ENCODE measurements at places on chromosomes 12 and 14.

DNA sequence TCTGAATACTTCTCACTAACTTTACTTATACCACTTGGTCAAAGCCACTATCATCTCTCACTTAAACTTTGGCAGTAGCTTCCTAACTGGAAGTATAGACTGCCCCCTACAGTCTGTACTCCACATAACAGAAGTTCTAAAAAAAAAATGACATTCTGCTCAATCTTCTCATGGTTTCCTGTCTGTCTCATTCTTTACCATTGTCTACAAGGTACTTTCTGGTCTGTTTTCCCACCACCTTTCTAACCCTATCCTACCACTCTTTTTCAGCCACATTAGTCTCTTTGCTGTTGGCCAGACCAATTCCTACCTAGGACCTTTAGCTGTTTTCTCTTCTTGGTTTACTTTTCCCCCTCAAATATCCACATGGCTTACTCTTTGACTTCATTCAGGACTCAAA, 14.7 kb downstream of the CPSF6 start:
- DNase-seq: no peak

GRCh38 chr12:54004841-54005530, 3.8 kb upstream of the HOXC8 start:
- DNase-seq: no peak

- DNase-seq: no peak
Measured at GRCh38 chr12:93191423-93191822, 186.3 kb upstream of the NUDT4 start.

DNA sequence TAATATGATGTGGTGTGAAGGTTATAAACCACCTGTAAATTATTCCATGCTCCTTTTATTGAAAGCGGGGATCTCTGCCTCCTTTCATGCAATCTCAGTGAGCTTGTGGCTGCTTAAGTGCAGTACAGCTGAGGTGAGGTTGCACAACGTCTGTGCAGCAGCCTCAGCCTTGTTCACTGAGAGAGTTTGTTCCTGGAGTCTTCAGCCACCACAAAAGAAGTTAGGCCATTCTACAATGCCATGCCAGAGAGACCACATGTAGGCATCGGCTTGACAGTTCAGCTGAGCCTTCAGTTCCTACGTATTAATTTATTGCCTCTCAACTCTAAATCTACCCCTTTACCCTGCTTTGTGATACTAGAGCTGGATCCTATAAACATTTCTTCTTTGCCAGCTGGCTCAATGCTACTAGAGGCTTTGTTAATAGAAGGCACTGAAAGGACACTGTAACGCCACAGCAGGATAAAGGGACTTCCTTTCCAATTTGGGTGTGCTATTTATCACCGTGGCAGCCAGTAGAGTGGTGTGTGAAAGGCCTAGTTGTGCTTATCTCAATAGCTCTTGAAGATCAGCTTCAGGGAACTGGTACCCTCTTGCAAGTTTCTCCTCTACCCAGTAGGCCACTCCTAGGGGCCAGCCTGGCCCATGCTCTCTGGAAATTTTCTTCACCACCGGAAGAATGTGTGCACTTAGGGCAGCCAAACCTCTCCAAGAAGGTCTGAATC, 337.7 kb downstream of the IPO8 start:
- DNase-seq: no peak

DNA sequence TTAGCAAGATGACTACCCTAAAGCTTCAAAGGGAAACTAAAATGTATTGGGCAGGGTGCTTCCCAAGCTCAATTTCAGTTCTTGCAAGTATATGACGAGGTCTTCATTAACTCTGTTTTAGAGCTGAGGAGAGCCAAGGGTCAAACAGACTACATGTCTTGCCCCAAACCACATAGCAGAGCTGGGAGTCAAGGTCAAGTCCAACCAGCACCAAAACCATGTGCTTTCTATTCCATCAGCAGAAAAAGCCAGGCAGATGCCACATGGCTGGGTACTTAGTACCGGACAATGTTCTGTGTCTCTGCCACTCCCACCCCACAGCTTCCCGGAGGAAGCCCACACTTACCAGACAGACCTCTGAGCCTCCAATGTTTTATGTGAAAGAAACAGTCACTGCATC, 17.6 kb downstream of the NID2 start:
- no peak for DNase-seq

- DNase-seq: no peak
Measured at GRCh38 chr14:59303216-59303615, 114.7 kb downstream of the DAAM1 start.

GRCh38 chr12:991350-992333, 619 bp downstream of the ERC1 start:
- DNase-seq: peak; percentile 44

DNA sequence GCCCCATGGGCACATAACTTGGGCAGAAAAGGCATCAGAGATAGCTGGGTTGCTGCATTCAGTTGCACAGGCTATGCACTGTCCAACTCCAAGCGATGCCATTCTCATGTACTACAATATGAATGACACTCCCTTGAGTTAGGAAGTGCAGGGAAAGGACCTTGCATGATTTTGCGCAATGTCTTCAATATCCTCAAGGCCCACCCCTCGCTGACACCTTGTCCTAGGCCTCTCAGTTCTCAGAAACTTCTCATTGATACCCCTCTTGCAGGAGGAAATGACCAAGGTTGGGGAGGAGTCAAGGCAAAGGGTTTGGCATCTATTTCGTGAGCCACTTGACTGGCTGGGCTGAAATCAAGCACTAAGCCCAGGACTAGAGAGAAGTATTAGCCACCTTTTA, 70.4 kb downstream of the ARL6IP4 start:
- DNase-seq: no peak

DNA sequence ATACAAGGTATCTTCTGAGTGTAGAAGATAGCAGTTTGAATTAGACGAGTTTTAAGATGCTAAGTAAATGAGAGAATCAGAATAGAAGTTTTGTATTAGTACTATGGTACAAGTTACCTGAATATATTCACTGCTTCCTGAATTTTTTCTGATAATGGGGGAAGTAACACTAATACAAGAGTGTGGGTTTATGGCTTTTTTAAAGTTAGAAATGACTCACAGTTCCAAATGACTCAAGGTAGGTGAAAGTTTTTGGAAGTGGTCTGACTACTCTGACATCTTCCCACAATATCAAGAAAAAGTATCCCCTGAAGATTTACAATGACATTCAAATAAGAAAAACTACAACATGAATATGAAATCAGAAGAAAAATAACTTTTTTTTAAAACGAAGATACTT, 123.7 kb upstream of the GARIN6 start:
- DNase-seq: no peak

- DNase-seq: no peak
Measured at GRCh38 chr14:72638021-72638420, 255.9 kb downstream of the DPF3 start.

DNA sequence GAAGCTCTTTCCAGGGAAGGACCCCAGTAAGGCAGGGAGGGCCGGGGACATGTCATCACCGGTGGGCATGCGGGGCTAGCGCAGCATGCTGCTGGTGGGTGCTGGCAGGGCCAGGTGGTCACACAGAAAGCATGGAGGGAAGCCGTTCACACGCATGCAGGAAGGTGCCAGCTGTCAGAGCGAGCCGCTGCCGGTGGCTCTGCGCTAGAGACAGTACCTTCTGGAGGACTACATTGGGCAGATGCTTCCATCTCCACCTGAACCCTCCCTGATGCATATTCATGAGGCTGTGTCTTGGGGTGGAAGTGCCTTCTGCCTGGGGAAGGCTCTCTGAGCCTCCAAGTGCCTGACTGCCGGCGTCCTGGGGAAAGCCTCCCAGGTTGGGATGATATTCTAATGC, 203.8 kb downstream of the CALM1 start:
- DNase-seq: no peak

Data from GM18507 (cell line).